ENCODE measurements at places on chromosomes 13 and 19.

DNA sequence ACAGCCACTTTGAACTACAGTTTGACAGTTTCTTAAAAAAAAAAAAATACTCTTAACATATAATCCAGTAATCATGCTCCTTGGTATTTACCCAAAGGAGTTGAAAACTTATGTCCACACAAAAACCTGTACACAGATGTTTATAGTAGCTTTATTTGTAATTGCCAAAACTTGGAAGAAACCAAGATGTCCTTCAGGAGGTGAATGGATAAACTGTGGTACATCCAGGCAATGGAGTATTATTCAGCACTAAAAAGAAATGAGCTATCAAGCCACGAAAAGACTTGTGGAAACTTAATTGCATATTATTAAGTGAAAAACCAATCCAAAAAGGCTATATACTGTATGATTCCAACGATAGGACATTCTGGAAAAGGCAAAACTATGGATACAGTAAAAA lies 44.9 kb downstream of the RCBTB2 start:
- no peak for DNase-seq

DNA sequence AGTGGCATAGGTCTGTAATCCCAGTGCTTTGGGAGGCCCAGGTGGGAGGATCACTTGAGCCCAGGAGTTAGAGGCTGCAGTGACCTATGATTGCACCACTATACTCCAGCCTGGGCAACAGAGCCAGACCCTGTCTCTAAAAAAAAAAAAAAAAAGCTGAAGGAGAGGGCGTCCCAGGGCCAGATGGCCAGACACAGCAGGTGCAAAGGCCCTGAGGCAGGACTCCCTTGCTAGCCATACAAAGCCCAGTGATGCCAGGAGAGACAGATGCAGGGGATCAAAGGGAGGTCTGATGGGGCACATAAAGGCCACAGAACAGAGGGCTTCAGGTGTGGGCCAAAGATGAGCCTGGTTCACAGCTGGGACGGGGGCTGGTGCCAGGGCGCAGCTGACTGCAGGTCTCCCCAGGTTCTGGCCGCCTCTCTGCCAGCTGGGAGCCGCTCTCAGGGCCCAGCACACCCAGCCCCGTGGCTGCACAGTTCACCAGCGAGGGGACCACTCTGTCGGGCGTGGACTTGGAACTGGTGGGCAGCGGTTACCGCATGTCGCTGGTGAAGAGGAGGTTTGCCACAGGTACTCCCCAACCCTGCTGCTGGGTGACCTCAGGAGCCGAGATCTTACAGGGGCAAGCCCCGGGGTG lies 7.5 kb upstream of the B3GNT3 start:
- DNase-seq = no peak

GRCh38 chr19:7393459-7393858 lies 44.7 kb downstream of the ARHGEF18 start:
- DNase-seq = no peak

GRCh38 chr19:23817519-23817918 lies 58.8 kb upstream of the ZNF681 start:
- no peak for DNase-seq

DNA sequence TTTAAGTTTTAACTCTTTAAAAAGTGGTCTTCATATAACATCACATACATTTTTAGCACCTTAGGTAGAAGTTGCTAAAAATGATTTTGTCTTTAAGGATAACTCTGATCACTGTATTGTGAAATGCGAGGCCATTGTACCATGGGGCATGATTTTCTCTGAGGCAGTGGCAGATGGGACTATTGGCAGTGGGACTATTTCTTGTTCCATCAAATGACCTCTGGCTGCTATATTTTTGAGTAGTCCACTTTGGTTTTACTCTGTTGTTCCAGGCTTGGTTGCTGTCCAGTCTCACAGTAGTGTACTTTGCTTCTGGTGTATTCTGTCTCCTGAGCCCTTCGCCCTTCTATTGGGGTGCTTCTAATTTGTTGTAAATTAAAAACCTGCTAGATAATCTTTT lies 156.5 kb downstream of the ATP8A2 start:
- DNase-seq = no peak

DNA sequence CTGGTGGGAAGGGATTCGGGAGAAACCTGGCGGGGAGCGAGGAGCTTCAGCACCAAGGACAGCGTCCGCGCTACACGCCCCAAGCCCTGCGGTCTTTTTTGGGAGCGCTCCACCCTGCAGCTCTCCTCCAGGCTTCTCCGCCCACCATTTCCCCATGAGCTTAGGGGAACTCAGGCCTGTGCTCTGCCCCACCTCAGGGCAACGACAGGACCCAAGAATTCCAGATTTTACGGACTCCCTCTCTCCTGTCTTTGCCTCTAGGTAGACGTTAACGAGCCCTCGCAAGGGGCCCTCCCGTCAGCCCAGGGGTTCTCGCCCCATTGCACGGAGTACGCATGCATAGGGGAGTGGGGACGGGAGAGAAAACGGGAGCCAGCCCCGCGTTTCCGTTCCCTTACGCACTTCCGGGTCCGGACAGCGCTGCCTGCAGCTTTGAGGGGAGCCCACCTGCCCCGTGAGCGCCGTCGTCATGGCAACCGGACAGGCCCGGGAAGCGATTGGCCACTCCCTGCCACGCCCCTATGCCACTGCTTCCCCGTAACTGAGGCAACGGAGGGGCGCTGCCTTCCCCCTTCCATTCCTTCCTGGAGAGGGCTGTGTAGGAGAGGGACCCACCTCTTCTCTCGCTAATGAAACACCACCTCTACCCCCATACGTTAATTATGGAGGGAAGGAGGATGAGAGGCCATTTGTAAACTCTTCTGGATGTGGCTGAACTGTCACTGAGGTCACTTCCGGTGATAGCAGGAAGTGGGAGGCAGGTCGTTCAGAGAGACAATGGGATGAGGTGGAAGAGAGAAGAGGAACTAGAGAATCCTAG lies 20.8 kb downstream of the NOVA2 start:
- DNase-seq = peak; percentile 65

GRCh38 chr19:29111576-29111975 lies 101.4 kb downstream of the UQCRFS1 start:
- no peak for DNase-seq

GRCh38 chr19:1067341-1067957 lies 482 bp downstream of the ARHGAP45 start:
- DNase-seq = no peak
